GM06990 (cell line): ENCODE measurements at places on chromosomes 12 and 14.

DNA sequence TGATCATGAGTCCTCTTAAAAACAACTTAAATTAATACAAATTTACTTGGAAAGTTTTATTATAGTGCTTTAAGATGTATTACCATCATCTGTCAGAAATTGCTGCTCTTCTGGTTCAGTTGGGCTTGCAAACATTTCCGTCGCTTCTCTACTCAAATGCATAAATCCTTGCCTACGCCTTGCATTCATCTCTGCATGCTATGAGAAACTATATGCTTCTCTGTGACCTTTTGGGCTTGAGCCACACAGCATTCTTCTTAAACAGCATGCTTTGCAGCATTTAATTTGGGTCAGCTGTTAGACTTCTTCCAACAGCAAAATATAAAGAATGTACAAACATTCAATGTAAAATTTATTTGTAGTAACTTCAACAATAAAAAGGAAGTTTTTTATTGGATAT, 305.7 kb upstream of the FLRT2 start:
- no peak for DNase-seq

GRCh38 chr12:106329231-106329982, 26.9 kb downstream of the TCP11L2 start:
- no peak for DNase-seq

GRCh38 chr12:75712223-75712622, 200.8 kb upstream of the KRR1 start:
- peak; percentile 11 for DNase-seq

- no peak for DNase-seq
Observed at GRCh38 chr12:69240631-69240995, 1.2 kb downstream of the CPSF6 start.

- DNase-seq = no peak
Observed at GRCh38 chr12:106300761-106301160, 1.8 kb upstream of the TCP11L2 start.

DNA sequence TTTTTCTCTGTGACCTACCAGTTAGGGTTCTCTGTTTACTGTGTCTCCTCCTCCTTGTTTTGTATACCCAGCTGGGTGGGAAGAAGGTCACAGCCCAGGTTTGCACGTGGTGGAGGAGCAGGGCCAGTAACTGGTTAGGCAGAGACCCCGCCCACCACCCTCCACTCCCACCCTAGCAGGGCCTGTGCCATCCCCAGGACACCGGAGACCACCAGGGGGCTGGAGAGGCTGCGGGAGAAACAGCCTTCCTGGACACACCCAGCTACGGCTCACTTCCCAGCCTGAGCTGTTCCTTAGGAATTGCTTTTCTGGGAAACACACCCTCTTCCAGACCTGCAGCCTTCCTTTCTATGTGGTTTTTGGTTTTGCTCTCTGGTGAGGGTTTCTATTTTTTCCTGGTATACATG, 21.1 kb downstream of the BDKRB2 start:
- no peak for DNase-seq

DNA sequence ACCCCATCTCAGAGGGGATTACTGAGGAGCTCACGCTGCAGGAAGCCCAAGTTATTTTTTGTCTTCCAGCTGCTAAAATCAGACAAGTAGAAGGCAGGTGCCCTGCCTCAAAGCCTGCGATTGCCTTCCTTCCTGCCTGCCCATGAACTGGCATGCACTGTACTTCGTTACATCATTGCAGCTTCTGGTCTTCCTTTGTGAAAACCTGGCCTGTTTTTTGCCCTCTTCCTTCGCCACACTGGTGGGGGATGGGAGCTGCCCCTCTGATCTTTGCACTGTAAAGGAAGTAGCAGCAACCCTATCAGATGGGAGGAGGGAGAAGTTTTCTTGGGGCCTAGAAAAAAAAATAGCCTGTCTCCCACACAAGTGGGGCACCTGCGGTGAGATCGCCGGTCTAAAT, 1098.7 kb downstream of the BCL11B start:
- DNase-seq = no peak

- DNase-seq = no peak
Observed at GRCh38 chr14:84969501-84969900, 560.4 kb upstream of the FLRT2 start.

DNA sequence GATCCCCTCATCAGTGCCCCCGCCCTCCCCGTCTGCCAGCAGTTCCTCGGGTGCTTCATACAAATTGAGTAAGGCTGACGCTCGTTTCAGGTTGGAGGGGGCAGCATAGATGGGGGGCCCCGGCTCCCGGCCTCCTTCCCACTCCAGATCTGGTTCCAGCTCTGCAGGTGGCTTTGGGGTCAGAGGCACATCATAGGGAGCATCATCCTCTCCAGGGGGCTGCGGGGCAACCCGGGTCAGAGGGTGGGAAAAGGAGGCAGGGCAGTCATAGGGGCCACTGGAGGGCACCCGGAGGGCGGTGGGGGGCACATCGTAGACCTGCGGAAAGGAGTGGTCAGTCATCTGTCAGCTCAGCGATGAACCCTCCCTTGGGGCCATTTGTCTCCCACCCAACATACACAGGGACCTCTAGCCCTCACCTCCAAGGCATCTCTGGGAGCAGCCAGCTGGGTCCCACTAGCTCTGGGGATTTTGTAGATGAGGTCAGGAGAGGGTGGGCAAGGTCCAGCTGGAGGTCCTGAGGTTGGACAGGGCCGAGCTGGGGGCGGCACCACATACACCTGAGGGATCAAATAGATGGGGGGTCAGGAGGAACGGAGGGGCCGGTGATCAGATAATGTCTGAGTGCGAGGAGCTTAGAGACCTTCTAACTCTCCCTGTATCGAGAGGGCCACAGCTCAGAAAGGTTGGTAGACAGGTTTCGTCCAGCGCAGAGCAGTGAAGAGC, 5.1 kb downstream of the EFS start:
- DNase-seq = no peak

DNA sequence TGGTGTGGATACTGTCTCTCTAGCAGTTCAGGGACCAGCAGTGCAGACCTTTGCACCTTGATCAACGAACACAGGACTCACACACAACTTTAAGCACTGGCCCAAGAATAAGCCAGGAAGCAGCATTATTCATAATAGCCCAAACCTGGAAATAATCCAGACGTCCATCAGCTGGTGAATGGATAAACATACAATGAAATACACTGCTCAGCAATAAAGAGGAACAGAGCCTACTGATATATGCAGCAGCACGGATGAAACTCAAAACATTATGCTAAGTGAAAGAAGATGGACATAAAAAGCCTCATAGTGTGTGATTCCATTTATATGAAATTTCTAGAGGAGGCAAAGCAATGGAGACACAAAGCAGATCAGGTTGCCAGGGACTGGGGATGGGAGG, 303.9 kb upstream of the FKBP4 start:
- no peak for DNase-seq

GRCh38 chr12:4140581-4141301, 132.8 kb upstream of the CCND2 start:
- DNase-seq = no peak
